ENCODE measurements at places on chromosomes 6 and 20.
A peak's percentile ranks its signal among the peaks of the same experiment; 100 is the strongest.

DNA sequence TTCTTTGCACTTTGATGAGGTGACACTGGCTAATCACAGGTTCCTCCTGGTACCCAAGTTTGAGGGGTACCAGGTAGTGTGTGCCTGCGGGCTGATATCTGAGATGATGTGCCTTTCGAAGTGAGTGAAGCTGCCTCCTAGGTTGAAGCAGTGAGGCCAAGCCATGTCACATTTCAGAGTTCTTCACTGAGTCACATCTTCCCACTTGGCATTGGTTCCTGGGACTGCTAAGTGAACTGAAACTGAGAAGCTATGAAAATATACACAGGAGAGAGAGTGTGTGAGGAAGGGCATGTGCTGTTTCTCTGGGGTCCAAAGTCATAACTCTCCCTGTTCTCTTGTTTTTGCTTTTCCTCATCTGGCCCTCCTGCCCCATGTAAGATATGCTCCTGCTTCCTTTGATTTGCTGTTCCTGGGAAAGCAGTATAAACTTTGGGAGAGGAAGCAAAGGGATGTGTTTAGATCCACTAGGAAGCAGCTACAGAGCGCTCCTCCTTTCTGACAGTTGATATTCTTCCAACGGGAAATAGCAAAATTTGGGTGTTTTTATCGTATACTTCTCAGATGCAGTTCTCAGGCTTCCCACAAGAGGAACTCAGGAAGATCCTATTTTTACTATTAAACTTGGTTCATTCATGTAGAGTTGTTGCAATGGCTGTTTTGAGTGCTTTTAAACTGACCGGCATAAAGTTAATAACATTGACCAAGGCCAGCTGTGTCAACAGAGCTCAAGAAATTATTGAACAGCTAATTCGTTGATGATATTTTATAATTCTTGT lies 153.7 kb downstream of the MOXD1 start:
- peak; percentile 5 for DNase-seq

- no peak for DNase-seq
Measured at GRCh38 chr6:154532426-154532825, 21.9 kb upstream of the CNKSR3 start.

DNA sequence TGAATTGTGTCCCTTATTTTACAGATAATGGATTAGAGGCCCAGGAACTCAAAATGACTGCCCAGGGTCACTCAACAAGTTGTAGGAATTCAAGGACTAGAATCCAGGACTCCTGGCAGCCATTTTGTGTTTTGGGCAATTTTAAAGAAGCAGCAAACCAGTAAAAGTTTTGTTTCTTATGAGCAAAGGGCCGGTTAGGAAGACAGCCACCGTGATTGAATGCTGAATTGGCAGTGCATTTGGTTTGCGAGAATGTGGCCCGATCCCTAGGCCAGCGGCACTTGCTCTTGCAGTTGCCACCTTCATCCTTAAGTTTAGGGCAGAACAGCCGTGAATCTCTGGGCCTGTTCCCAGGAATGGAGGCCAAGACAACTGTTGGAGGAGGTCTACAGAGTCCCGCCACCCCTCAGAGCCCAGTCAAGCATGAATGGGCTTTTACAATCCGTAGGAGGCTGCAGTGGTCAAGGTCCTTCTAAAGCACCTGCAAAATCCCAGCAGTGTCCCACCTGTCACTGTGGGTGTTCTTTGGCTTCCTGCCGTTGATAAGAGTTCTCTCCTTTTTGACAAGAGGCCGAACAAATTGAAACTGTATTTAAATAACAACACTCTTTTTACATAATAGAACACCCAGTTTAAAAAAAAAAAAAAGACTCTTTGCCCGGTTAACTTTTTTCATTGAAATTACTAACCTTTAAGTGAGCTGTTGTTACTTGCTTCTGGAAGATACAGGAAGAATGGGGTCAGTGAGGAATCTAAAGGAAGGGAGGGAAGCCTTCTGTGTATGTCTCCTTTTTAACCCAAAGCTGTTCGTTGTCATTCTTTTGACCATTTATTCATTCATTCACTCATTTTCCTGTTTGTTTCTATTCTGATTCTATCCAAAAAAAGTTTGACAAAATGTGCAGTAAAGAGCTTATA lies 68.7 kb downstream of the PHACTR2 start:
- DNase-seq: no peak

- DNase-seq: peak; percentile 98
Measured at GRCh38 chr6:1686117-1687098, 76.7 kb downstream of the FOXC1 start.

- DNase-seq: no peak
Measured at GRCh38 chr6:136410201-136411024, 120.8 kb upstream of the BCLAF1 start.

DNA sequence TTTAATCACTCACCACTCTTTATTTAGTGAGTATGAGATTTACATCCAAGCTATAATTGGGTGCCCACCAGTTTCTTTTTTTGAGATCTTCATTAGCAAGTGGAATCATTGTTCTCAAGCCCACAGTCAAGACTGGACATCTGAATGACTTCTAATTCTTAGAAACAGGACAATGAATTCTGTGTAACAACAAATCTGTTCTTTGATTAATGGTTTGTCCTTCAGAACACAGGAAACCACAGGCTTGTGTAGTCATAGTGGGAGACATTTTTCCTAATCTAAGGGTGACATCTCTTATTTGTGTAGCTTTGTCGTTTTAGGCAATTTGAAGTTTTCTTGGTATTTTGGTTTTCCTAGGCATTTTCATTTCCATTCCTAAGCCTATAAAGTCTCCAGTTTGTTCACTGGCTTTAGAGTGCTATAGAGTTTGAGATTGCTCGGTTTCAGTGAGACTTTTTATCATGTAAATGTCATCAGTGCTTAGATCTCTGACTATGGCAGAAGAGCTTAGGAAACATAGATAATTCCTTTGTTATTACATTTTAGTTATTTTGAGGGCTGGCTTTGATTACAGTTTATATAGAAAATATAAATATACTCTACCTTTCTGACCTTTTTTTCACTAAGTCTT lies 903.9 kb upstream of the MAP3K7 start:
- no peak for DNase-seq

DNA sequence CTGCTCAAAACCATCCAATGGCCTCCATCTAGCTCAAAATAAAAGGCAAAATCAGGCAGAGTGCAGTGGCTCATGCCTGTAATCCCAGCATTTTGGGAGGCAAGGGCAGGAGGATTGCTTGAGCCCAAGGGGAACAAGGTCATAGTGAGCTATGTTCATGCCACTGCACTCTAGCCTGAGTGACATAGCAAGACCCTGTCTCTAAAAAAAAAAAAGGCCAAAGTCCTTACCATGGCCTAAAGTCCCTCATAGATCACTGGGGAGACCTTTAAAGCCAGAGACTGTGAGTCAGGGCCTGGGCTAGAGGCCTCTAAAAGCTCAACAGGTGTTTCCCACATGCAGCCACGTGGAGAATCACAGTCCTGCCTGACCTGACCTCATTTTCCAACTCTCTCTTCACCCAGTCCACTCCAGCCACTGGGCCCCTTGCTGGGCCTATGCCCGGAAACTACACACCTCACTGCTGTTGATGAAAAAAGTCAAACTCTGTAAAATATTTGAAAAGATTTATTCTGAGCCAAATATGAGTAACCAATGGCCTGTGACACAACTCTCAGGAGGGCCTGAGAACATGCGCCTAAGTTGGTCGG lies 28.2 kb upstream of the TAB2 start:
- DNase-seq: no peak

DNA sequence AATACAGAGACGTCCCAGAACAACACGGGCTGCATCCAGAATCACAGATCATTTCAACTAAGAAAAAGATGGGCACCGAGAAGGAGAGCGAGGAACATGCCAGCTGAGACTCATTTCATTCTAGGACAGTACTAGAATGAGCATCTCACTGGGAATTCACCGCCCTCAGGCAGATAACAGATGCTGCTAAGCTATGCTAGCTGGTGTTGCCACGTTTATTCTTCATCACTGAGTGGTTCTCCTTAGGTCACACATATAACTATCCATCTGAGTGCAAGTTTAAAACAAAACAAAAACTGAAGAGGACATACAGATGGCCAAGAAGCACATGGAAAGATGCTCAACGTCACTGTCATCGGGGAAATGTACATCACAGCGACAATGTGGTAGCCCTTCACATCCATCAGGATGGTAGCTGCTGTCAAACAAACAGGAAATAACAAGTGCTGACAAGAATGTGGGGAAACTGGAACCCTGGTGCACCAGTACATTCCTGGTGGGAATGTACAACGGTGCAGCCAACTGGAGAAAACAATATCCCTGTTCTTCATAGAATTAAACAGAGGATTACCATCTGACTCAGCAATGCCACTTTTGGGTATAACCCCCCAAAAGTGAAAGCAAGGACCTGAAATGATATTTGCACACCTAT lies 97.6 kb downstream of the SLC22A23 start:
- DNase-seq: peak; percentile 55

- DNase-seq: no peak
Measured at GRCh38 chr6:44110005-44110676, 17.1 kb downstream of the MRPL14 start.

- no peak for DNase-seq
Measured at GRCh38 chr6:26531897-26532296, 6.3 kb upstream of the HMGN4 start.

DNA sequence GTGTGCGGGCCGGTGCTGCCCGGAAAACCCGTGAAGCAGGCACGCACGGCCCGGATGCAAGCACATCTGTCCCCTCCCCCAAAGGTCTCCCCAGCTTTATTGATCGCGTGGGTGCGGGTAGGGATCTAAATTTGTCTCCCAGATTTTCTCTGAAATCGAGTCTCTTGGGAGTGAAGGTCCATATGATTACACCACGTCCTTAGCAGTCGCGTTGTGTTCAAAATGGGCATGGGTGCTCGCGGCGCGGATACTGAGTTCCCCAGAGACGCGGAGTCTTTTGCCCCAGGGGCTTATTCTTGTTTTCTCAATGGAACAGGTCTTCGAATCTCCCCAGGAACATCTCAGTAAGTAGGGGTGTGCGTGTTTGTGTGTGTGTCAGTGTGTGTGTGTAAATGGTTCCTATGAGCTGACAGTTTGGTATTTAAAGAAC lies 2.8 kb upstream of the ZNF292 start:
- DNase-seq: peak; percentile 17

DNA sequence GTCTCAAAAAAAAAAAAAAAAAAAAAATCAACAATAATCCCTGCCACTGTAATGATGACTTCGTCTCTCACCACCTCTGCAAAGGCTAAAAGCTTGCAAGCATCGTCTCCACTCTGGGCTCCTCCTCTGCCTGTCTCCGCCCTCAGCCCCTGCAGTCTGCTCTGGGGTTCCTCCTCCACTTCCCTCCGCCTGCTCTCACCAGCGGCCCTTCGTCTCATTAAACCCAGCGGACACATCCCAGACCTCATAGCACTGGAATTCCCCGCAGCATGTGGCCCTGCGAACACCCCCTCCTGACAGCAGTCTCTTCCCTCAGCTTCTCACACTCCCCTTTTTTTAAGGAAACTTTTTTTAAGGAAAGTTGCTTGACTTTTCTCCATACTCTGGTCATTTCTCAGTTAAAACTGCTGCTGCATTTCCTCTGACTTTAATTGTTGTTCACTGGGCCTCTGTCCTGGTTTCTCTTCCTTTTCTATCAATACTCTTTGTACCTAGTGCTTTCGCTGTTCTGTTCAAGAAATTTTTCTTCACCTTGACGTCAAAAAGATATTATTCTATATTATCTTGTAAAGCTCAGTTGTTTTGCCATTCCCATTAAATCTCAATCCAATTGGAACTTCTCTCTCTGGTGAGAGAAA lies 70.9 kb upstream of the PLEKHG1 start:
- DNase-seq: no peak

DNA sequence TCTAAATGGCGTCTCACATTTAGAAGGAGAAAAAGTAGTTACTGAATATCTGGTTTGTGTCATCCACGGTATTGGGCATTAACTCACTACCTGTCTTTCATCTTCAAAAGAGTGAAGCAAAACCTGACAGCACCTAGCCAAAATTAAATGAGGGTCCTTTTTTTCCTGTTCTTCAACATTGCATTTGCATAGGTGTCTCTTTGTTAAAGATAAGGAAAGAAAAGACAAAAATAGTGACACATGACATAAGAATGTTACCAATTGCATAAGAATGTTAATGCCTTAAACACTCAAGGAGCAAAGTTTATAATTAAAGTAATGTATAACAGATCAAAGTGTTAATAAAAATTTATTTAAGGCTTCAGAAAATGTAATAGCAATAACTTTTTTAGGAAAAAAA lies 61.4 kb upstream of the MANEA start:
- DNase-seq: peak; percentile 20

Measured in epithelial cell of esophagus (primary cell).